ENCODE measurements at places on chromosomes 5 and 9. TPM values are rescaled to one million over a fixed set of nuclear protein-coding genes. Genes with fewer than 3 reads are reported as not detected.

The SPATA9 gene
- total RNA-seq: not detected

The TAS2R1 gene
- total RNA-seq: not detected

The ROPN1L gene
- 0.66 TPM for total RNA-seq

- no peak for ATAC-seq
Measured at GRCh38 chr5:57778501-57779091, 296.0 kb upstream of the ACTBL2 start.

The LCN9 gene
- not detected for total RNA-seq

DNA sequence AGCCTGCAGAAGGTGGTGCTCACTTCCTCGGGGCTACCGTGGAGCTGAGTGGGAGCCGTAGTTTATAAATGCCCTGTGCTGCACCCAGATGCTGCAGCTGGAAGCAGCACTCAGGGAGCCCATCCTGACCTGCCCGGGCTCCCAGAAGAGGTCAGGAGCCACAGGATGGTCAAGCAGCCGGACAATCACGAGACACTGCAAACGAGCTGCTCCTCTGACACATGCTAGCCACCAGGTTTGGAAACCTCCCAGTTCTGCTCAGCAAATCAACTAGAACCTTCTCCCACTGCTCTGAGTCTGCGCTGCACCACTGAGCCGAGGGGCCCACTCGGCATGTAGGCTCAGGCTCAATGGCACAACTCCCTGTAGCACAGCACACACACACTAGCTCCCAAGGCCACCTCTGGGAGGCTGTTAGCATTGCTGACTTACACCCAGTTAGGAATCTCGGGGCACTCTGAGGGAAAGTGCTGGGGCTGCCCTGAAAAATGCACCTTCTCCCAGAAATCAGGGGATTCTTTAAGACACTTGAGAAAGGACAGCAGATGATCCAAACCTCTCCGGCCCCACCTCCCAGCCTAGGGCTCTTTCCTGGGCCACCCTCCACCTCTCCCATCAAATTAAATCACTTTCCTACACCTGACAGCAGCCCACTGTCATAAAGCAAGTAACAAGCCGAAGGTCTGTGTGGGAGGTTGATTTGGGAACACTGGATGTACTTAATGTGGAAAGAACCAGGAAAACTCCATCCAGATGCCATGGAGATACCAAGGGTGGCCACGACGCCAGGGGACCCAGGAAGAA, 59.1 kb downstream of the PSMB7 start:
- no peak for ATAC-seq

GRCh38 chr9:10706788-10707187, 94.0 kb upstream of the PTPRD start:
- no peak for ATAC-seq

The CNTNAP3 gene
- total RNA-seq: not detected

GRCh38 chr5:151703780-151704179, 17.1 kb upstream of the SPARC start:
- ATAC-seq: no peak

The SLC36A3 gene
- not detected for total RNA-seq

GRCh38 chr5:87354496-87354895, 58.2 kb downstream of the CCNH start:
- ATAC-seq: no peak

The PLPPR1 gene
- not detected for total RNA-seq

DNA sequence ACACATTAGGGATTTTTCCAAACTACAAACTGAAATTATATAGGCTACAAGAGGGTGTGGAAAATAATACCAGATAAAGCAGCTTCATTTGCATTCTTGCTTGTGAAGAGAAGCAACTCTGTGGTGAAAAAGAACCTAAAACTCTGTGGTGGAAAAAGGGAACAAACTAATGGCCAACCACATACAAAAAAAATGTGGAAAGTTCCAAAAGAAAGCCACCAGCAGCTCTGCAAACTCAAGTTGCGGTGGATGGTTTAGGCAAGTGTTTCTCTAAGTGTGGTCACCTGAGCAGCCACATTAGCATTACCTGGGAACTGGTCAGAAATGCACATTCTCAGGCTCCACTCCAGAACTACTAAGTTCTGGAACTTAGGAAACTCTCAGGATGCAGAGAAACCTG, 586.4 kb downstream of the ACTL7B start:
- no peak for ATAC-seq

The CCNJL gene
- total RNA-seq: not detected

DNA sequence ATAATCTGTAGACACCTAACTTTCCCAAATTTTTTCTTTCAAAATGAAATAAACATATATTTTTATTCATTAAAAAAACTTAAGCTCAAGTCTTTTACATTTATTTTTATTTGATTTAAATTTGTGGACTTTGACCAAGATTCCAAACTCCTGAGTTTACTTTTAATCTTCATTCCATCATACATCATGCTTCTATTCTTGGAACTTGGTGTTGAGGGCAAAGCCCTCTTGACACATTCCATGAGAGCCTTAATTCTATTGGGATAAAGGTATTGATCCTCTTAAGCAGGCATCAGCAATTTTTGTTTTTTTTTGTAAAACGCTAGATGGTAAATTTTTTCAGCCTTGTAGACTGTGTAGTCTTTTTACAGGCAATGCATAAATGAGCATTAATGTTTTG, 53.6 kb downstream of the FBXO4 start:
- ATAC-seq: no peak

The PCDHGA10 gene
- 0.06 TPM for total RNA-seq

DNA sequence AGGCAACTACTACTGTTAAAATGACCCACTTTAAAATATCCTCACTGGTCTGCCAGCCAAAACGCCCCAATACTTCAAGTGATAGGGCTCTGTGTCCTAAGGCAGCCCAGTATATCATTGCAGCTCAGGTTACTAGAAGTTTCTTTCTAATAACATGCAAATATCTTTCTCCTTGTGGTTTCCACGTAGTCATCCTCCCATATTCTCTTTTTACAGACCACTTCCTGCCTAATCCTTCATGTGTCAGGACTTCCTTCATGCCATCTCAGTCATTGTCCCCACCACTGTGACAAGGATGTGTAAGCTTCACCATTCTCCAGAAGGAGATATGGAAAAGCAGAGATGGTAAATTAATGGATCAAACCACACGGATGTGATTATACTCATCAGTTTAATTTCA, 813.7 kb downstream of the MAT2B start:
- ATAC-seq: no peak

DNA sequence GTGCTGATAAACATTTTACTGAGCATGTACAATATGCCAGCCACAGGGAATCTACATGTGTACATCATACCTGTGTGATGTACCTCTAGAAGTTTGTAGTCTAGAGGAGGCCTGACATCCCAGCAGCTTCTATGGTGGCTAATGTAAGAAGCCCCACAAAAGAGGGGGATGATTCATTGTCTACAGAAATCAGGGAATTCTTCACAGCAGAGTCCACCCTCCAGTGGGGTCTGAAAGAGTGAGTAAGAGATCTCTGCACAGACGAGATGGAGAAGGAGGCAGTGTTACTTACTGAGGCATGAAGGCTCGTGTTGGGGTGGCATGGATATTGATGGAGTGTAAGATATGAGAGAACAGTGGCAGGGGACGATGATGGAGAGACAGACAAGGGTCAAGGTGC, 103.0 kb downstream of the NTRK2 start:
- no peak for ATAC-seq

- ATAC-seq: no peak
Measured at GRCh38 chr5:59236448-59236847, 653.6 kb downstream of the RAB3C start.

The TRMT10B gene
- 13.1 TPM for total RNA-seq

- ATAC-seq: no peak
Measured at GRCh38 chr5:167937635-167937998, 353.8 kb upstream of the WWC1 start.

DNA sequence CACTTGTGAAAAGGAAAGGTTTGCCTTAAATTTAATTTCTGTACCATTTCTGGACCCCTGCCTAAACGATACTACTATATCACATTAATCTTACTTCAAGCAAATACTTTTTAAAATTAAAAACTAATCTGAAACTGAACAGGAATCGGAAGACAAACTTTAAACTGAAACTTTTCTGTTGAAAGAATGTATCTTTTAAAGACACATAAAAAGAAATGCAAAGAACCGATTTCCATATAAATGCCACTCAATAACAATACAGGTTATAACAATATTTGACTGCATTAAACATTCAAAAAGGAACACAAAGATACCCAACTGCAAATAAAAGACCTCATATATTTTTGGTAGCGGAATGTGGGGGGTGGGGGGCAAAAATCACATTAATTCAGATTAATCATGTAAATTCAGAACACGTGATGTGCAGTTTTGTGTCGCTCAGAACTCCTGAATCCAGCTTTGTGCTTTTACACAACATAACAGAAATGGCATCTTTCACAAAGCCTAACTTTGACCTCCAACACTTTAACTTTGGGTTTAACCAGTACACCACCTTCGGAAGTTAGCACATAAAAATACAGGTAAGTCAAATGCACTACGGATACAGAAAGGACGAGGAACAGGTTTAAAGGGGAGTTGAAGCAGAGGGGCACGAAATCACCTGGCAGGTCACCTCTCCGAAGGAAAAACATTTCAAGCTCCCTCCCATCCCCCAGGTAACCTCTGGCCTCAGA, 925 bp downstream of the LIFR start:
- no peak for ATAC-seq

DNA sequence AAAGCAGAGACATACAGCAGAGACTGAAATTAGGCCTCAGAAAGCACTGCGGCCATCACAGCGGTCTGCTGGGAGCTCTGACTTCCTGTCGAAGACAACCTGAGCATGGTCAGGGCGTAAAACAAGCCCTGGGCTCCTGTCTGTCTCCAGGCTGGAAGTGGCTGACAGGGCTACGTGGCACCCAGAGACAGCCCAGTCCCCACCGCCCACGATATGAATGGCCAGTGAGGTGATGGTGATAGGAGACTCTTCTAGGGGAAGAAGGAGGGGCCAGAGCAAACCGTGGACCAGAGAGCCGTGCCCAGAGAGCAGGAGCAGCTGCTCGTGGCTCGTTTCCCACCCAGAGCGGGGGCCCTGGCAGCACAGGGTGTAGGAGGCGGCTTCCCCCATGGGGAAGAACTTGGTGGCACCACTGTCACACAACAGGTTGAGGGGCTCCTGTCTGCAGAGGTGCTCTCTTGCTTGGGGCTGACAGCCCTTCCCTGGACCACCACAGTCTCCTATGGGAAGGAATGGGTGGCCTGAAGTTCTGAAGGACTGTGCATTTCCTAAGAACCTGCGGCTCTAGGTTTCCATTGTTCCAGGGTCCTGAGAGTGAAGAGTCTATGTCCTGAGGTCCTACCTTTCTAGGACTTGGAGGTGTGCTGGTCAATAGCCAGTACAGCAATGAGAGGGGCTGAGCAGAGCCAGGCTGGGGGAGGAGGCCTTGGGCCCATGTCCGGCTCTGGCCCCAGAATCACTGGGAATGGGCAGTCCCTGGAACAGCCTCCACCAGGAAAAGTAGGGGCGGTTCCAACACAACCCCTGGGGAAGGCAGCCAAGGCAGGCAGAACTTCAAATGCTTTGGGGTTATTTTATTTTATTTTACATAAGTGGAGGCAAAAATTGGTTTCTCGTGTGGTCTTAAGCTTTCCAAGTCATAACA, 56.4 kb downstream of the BARX1 start:
- ATAC-seq: no peak

- no peak for ATAC-seq
Measured at GRCh38 chr5:18742830-18743229, 1108.6 kb downstream of the TAF11L14 start.

DNA sequence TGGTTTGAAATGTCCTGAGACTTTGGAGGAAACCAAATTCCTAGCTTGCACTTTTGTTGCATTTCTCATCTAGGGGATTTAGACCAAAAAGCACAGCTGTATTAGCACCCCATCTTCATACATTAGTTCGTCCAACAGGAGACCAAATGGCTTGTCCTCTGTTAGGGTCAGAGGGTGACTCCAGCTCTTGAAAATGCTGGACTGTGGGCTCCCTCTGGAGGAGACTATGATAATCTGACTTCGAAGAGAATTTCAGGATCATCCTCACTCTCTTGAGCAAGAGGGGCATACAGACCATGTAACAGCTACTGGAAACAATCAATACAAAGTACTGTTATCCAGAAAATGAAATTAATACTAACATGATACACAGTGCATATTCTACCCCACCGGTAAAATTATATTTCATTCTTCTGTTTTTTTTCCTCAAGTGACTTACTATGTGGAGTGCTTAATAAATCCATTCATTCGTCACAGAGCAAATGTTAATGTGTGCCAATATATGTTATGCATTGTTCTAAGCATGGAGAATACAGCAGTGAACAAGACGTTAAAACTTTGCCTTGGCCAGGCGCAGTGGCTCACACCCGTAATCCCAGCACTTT, 63.7 kb upstream of the PPP2CA start:
- peak; percentile 79 for ATAC-seq

- ATAC-seq: no peak
Measured at GRCh38 chr5:74916831-74917710, 50.9 kb upstream of the FAM169A start.

DNA sequence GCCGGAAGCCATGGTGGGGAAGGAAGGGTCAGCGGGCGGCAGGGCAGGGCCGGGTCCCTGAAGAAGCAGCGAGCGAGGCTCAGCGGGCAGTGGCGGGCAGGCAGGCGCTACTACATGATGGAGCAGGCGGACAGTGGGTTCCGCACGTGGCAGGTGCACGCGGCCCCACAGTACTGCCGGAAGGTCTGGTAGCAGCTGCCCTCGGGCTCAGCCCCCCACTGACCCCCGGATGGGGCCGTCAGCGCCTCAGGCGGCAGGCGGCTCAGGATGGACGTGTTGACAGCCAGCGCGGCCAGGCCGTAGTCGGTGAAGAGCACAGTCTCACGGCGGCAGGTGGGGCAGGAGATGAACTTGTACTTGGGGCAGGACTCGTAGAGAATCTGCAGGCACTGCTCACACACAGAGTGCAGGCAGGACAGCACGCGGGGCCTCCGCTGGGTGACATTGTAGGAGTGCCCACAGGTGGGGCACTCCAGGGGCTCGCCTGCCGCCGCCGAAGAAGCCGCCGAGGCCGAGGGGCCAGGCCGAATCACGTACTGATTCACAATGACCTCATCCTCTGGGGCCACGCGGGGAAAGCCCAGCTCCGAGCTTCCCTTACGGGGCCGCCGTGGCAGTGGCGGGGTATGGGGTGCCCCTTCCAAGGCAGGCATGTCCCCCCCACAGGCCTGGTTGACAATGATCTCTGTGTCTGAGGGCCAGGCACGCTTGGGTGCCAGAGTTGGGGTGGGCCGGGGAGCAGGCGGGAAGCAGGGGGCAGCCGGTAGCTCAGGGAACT, 1.5 kb downstream of the RNF208 start:
- ATAC-seq: no peak

DNA sequence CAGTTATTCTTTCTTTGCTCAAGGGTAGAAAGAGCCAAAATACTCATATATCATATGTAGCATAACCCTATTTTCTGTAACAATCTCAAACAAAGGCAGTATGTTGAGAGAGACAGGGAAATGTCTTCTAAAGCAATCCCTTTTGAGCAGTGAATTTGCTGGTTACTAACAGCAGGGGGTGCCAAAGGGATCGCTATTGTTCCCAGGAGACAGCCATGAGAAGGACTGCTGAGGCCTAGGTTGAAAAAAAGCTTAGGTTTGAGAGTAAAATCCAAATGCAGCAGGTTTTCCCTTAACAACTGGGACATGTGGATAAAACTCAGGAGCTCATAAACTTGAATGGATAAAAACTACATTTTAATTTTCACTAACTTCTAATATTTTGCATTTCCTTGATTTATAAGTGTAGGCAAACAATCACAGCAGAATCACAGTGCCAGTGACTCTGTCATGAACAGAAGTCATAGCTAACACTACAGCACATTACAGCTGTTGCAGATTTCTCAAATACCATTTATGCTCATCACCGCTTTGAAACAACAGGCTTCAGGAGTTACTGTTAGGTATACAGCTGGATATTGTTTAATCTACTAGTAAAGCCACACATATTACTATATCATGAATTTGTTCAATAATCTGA, 148.4 kb downstream of the MAPKAP1 start:
- ATAC-seq: peak; percentile 52

The ANKDD1B gene
- 0.34 TPM for total RNA-seq

Data from activated T-helper 17 cell treated with anti-CD3 and anti-CD28 coated beads, Interleukin-2, amount 50 U/mL, for 72 hours (primary cell).